Posterior vena cava (tissue), 2 donors: ENCODE measurements at places on chromosomes 2 and 18.

- DNase-seq = peak; percentile 88
These were observed 6.3 kb downstream of the MYO7B start for GRCh38 chr2:127541809-127542208.

DNA sequence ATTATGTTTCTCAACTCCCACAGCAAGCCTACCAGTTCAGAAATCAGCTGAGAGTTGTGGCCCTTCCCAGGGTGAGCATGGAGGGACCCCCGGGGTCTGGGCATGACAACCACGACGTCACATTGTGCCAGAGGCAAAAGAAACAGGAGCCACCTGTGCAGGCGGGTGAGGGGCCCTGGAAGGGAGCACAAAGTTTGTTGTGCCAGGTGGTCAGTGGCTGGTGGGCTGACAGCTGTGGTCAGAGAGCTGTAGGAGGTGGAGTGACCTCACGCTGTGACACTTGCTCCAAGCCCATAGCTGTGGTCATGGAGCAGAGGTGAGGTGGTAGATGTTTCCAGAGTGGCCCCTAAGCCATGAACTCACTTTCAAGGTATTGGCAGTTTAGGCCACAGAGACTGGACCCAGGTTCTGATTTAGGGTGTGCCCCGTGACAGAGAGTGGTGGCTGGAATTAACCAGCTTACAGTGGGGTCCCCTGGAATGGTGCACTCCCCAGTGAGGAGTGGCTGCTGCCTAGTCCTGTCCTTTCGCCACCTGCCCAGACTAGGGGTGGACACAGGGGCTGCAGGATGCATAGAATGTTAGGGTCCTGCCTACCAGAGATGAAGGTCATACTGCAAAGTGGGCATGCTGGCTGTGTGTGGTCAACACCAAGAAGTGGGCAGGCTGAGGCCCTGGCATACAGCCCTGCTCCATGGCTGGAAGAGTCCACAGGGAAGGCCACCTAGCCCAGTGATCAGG is 136.4 kb downstream of the GLI2 start:
- peak; percentile 64 for DNase-seq

- DNase-seq = no peak
These were observed 63.4 kb downstream of the MREG start for GRCh38 chr2:215949991-215950404.

DNA sequence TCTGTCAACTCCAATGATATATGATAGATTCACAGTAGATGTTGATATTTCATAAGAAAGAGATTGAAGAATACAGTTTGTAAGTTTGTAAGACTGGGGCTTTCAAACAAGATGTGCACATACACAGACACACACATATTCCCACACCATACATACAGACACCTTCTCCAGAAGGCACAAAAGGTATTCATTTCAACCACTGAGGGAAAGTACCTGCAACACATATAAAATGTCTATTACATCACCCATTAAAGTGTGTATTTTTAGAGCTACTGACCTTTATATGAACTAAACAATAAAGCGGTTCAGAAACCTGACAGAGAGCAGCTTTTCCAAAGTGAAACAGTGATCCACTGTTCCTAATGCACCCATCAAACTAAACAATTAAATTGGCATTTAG is 53.3 kb downstream of the CCDC148 start:
- DNase-seq = no peak

GRCh38 chr2:85400541-85401463 is 9.4 kb downstream of the CAPG start:
- peak; percentile 70 for DNase-seq

DNA sequence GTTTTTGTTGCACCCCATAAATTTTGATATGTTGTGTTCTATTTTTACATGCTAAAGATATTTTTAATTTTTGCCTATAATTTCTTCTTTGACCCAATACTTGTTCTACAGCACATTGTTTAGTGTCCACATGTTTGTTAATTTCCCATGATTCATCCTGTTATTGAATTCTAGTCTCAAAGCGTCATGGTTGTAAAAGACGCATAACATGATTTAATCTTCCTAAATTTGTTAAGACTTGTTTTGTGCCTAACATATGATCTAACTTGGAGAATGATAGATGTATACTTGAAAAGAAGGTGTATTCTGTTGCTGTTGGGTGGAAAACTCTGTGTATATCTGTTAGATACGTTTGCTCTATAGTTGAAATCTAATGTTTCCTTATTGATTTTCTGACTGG is 27.1 kb upstream of the SULT1C3 start:
- no peak for DNase-seq

- DNase-seq = peak; percentile 53
These were observed 22.3 kb upstream of the C1QL2 start for GRCh38 chr2:119180892-119181291.
